ENCODE measurements at places on chromosomes 2 and 18.

DNA sequence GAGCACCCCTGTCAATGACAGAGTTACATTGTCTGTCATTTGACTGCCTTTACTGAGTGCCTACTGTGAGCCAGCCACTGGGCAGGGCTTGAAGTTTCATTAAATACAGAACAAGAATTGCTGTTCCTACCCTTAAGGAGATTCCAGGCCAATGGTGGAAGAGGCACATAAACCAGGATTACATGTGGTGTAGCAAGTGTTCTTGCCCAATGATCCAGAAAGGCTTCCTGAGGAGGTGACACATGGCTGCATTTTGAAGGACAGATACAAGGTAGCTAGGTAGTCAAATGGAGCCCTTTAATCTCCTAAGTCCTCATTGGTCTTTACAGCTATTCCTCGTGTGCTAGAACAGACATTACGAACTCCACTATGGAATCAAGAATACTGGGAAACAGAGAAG lies 312.7 kb downstream of the ETAA1 start:
- no peak for DNase-seq

GRCh38 chr2:129181963-129182362 lies 797.5 kb upstream of the RAB6C start:
- DNase-seq, result no peak

DNA sequence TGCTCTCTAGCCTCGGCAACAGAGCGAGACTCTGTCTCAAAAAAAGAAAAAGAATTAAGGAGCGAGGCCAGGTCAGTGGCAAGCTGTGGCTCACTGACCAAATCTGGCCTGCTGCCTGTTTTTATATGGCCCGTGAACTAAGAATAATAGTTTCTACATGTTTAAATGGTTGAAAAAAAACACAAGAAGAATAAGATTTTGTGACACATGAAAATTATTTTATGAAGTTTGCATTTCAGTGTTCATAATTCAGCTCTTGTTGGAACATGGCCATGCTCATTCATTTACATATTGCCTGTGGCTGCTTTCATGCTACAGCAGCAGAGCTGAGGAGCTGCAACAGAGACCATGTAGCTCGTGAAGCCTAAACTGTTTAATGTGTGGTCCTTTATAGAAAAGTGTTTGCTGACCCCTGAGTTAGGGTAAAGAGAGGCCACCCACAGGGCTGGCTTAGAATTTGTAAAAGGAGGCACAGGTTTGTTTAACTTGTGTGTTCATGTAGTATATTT lies 59.5 kb downstream of the MFSD6 start:
- no peak for DNase-seq

- no peak for DNase-seq
Observed at GRCh38 chr18:44802508-44802907, 121.8 kb downstream of the SETBP1 start.

GRCh38 chr2:37877457-37878315 lies 47.4 kb upstream of the RMDN2 start:
- peak; percentile 35 for DNase-seq

DNA sequence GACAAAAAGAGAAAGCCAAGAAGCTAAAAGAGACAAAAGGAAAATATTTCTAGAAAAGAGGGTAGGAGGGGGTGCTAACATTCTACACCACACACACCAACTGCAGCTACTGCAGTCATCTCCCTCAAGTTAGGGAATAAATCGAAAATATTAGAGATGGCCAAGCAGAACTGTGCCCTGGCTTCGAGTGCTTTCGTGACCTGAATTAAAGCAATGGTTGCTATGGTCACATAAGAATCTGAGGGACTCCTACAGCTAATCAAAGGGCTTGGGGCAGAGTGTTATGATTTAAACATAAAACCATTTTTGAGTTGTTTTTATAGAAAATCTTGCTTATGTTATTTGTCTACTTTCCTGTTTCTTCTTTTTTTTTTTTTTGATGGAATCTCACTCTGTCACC lies 159.6 kb upstream of the HNRNPA3 start:
- no peak for DNase-seq

- peak; percentile 13 for DNase-seq
Observed at GRCh38 chr18:31553800-31554199, 37.9 kb upstream of the TTR start.

- no peak for DNase-seq
Observed at GRCh38 chr2:206368933-206369569, 74.3 kb upstream of the ADAM23 start.

- DNase-seq, result no peak
Observed at GRCh38 chr18:56565551-56566345, 72.6 kb downstream of the TXNL1 start.

- no peak for DNase-seq
Observed at GRCh38 chr2:191204433-191204832, 40.8 kb upstream of the MYO1B start.

DNA sequence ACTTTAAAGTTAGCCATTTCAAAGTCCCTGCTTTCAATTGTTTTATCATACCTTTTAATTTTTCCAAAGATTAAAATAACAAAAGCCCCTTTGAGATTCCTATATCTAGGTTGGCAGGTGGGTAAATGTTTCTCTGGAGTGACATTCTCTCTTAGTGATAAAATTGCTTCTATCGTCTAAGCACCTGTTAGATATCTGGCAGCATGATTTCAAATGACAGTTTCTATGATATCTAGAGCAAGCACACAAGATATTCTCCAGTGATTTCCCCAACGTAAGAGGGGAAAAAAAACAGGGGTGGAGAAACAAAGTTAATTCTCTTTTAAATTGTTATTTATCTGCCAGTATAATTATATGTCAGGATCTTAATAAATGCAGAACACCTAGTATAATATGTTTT lies 610.2 kb downstream of the DSC3 start:
- DNase-seq, result no peak

GRCh38 chr2:181126311-181126868 lies 146.0 kb downstream of the UBE2E3 start:
- DNase-seq, result no peak

- DNase-seq, result no peak
Observed at GRCh38 chr2:41618754-41619153, 429.1 kb upstream of the PKDCC start.

- no peak for DNase-seq
Observed at GRCh38 chr2:188979187-188980114, 5.3 kb downstream of the COL3A1 start.

DNA sequence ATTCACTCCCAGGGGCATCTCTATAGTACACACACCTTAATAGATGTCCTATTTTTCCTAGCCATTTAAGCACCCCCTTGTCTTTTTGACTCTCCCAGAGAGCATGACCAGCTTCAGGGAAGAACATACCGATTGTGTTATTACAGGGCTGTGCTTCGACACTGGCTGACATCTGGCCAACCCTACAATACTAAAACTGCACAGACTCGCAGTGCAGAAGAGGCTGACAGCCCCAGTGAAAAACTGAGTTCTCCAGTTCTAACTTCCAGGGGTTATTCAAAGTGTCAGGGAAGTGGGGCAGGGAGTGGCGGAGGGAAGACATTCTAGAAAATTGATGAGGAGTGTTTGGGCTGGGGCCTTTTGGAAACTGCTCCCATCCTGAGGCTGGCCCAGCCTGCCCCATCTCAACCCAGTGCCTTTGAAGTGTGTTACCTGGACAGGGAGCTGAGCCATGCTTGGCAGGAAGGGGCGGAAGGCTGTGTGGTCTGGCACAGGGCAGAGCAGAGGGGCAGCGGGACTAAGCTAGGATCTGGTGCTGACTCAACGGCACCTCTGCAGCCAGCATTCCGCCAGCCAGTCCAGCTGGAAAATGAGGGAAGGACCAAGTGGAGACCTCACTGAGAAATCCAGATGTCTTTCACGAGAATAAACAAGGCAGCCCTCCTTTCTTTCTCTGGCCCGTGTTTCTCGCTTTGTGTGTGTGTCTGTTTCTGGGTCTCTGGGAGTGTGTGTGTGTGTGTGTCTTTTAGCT lies 15.4 kb upstream of the IGFBP5 start:
- DNase-seq, result no peak

GRCh38 chr2:109473616-109474318 lies 140.0 kb downstream of the SEPTIN10 start:
- no peak for DNase-seq

DNA sequence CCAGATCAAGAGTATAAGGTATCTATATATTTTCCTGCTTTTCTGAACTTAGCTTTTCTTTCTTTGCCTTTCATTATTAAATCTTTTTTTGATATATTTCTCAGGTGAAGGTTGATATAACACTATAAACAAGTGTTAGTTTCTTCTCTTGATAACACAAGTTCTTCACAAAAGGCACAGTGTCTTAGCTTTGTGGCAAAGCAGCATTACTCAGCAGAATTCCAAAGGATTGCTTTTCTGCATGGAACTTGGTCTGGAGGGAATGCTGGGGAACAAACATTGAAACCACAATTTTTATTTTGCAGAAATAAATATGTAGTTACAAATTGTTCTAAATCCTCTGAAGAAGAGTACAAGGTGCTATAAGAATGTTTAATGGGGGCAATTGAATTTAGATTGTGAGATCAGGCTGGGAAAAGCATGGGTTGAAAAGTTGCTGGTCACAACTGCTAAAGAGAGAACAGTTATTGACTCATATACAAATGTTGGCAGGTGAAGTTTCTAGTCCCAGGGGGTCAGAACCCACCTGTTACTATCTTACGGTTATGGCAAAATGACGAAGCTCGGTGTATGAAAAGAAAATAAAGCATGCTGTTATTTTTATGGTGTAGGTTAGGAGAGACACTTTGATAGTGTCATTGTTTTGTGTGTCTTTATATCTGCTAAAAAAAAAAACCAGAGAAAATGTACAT lies 68.2 kb downstream of the UBR3 start:
- DNase-seq, result no peak

DNA sequence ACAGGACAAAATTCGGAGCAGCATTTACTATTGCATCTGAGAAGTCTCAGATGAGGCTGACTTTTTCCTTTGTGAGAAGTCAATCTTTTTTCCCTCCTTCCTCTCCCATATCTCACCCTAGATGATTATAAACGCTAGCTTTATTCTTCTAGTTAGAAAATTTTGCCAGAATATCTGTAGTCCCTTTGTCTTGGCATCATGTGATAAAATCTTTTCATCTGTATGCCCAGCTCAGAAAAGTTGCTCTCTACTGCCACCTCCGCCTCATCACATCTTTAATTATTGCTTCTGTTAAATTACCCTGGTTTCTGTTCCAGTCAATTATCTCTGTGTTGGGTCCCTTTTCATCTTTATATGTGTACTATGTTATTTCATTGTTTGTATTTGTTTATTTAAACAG lies 210.8 kb upstream of the SLC35G4 start:
- peak; percentile 4 for DNase-seq

DNA sequence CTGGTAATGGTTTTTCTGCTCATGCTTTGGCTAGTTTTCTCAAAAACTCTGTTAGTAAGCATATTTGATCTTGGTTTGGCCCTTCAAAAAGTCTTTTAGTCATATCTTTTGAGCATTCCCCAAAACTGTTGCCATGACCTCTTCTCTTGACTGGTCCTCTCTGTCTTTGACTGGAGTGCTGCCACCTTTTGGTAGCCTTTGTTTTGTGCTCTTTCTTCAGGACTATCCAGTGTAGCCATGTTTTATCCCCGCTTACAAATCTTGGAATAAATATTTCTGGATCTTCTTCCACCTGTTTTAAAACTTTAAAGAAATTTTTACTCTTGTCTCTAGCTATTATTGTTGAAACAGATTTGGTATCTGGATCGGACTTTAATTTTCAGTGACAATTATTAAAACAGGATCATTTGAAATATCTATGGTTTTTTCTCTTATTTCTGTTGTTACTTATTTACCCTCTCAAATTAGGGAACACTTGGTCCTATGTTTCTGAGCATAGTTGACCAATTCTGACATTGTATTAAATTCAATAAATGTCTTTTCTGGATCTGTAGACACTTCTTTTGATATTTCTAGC lies 965 bp upstream of the ELOA2 start:
- peak; percentile 29 for DNase-seq

DNA sequence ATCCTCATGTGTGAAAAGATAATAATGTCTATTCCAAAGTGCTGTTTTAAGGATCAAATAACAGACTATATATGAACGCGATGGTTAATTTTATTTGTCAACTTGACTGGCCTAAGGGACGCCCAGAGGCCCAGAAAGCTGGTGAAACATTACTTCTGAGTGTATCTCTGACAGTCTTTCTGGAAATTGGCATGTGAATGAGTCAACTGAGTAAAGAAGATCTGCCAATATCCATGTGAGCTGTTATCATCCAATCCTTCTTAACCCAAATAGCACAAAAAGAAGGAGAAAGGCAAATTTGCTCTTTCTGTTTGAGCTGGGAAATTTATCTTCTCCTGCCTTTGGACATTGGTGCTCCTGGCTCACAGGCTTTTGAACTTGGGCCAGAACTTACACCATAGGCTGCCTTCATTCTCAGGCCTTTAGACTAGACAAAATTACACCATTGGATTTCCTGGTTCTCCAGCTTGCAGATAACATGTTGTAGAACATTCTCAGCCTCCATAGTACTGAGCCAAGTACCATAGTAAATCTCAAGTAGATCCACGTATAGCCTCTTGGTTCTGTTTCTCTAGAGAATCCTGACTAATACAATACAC lies 114.7 kb upstream of the DOCK10 start:
- DNase-seq, result no peak

GRCh38 chr18:26745288-26746181 lies 120.0 kb downstream of the AQP4 start:
- no peak for DNase-seq

- no peak for DNase-seq
Observed at GRCh38 chr2:38215993-38216392, 140.0 kb upstream of the CYP1B1 start.

DNA sequence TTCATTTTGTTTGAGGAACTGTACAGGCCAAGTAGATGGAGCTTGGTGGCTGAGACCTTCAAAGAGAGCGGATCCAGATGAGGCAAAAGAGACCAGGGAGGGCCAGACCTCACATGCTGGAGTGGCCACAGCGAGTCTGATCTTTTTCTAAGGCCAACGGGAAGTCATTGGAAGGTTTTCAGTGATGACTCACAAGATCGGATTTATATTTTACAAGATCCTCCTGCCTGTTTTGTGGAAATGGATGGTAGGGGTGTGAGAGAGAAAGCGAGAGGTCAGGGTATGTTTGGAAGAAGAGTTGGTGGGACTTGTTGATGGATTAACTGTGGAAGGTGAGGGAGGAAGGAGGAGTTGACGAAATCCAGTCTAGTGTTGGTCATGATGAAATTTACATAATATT lies 44.6 kb upstream of the TUBA3D start:
- DNase-seq, result no peak

- DNase-seq, result no peak
Observed at GRCh38 chr2:176234940-176235339, 34.3 kb upstream of the MTX2 start.

GRCh38 chr2:68388358-68388757 lies 23.3 kb downstream of the PLEK start:
- DNase-seq, result no peak

Data from HCT116 (cell line).